ENCODE measurements at places on chromosomes 1 and 21.

GRCh38 chr1:198943484-198944187 lies 304.8 kb downstream of the PTPRC start:
- DNase-seq: no peak

- peak; percentile 29 for DNase-seq
Measured at GRCh38 chr1:19800076-19800804, 524 bp upstream of the TMCO4 start.

DNA sequence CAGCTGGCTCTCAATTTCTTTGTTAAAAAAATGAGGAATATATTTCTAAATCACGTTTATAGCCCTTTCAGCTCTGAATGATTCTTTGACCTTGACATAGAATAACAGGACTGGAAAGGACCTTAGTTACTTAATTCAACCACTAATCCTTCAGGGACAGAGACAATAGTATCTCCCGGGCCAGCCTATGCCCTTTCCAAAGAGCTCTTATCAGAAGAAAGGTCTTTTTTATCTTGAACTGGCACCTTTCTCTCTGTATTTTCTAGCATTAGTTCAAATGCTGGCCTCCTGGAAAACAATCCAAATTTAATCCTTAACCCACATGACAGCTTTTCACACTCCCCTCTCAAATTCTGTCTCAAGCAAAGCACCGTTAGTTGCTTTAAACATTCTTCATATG lies 44.8 kb upstream of the FBXO28 start:
- no peak for DNase-seq

GRCh38 chr1:220828950-220829586 lies 42.4 kb downstream of the MTARC1 start:
- DNase-seq: no peak

GRCh38 chr1:111735321-111735720 lies 3.9 kb downstream of the INKA2 start:
- DNase-seq: no peak

GRCh38 chr1:45385302-45385701 lies 45.1 kb upstream of the MUTYH start:
- DNase-seq: no peak

DNA sequence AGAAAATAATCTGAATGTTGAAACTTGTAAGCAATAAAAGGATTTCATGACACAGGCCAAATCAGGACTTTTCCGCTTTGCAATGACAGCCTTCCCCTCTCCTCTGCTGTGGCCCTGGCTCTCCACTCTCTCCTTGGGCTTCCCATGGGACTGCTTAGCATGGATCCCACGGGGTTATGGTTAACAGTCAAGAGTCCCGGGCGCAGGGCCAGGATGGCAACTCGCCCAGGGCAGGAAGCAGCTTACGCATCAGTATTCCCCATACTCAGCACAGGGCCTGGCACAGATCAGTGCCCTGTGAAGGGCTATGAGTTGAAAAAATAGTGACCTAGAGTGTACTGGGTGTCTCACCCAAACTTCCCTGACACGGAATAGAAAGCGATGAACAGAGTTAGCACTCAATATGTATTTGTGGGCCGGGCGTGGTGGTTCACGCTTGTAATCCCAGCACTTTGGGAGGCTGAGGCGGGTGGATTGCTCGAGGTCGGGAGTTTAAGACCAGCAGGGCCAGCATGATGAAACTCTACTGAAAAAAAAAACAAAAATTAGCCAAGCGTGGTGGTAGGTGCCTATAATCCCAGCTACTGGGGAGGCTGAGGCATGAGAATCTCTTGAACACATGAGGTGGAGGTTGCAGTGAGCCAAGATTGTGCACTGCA lies 29.1 kb upstream of the GRHL3 start:
- DNase-seq: peak; percentile 72

- no peak for DNase-seq
Measured at GRCh38 chr1:53524428-53525375, 65.5 kb downstream of the DMRTB1 start.

GRCh38 chr1:4656533-4657140 lies 2.2 kb downstream of the AJAP1 start:
- DNase-seq: no peak

GRCh38 chr1:89280766-89281165 lies 8.1 kb upstream of the GBP5 start:
- no peak for DNase-seq

DNA sequence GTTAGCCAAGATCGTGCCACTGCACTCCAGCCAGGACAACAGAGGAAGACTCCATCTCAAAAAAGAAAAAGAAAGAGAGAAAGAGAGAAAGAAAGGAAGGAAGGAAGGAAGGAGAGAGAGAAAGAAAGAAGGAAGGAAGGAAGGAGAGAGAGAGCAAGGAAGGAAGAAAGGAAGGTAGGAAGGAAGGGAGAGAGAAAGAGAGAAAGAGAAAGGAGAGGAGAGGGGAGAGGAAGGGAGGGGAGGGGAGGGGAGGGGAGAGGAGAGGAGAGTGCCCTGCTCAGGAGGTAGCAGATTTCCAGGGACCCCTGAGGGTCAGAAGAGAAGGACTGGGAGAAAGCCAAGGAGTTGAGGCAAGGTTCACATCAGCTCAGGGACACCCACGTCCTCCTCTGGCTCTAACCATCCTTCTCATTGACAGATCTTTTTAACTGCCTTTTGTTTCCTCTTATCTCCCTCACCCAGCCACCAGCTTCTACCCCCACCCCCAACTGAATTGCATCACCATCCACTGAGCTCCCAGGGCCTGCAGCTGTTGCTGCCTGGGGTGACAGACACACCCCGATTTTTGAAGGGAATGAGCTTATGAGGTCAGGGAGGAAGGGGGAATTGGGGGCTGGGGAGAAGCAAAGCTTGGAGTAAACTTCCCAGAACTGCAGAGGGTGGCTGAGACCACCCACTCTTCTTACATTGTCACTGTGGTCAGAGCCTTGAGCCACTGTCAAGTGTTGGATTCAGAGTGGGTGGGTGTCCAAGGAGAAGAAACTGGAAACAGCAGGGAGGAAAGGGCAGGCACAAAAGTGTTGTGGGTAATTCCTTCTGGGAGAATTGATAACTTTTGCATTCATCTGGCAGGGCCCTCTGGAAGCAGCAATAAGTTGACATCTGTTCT lies 91.6 kb downstream of the GLUL start:
- DNase-seq: no peak

DNA sequence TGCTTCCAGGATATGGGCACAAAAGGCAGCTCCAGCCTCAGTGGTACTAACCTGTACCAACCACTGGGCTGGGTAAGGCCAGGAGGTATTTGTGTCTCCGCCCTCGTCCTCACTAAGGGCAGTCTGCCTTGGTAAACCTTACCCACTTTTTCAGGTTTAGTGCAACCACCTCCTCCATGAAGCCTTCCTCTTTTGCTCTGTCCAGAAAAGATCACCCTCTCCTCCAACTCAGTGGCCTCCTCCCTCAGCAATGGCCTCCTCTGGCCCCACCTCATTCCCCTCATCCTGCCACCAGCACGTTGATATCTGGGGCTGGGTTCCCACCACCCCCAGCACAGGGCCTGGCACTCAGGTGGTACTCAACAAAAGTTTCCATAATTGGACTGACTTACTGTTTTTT lies 161.5 kb downstream of the GRIK3 start:
- DNase-seq: no peak

GRCh38 chr1:242641461-242641860 lies 117.0 kb upstream of the PLD5 start:
- no peak for DNase-seq

GRCh38 chr1:202888531-202889360 lies at the start of gene RABIF:
RABIF (minus strand) TSS chr1:202889149; CDS start chr1:202889098, 51 bp downstream.
- peak; percentile 99 for DNase-seq

- DNase-seq: no peak
Measured at GRCh38 chr1:244448279-244449036, 3.3 kb downstream of the ADSS2 start.

- no peak for DNase-seq
Measured at GRCh38 chr1:193118803-193119730, 2.8 kb upstream of the CDC73 start.

- no peak for DNase-seq
Measured at GRCh38 chr1:39729030-39729429, 9.7 kb upstream of the PPIE start.

- DNase-seq: no peak
Measured at GRCh38 chr21:43858806-43859648, 6.0 kb upstream of the AGPAT3 start.

- DNase-seq: no peak
Measured at GRCh38 chr1:92730476-92730875, 54.4 kb downstream of the EVI5 start.

DNA sequence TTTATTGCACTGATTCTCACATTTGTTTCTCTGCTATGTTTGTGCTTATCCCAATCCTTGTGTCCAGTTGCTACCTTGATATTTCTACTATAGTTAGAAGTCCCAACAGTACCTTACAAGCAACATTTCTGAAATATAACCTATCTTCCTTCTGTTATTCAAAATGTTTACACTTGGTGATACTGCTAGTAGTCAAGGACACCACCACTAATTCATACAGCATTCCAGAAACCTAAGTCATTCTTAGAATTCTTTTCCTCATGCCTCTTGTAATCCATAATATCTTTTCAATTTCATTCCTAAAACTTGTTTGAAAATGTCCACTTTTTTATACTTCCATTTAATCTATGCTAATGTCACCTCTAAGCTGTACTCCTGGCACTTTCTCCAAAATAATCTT lies 2132.1 kb downstream of the NCAM2 start:
- no peak for DNase-seq

- no peak for DNase-seq
Measured at GRCh38 chr1:203663294-203663693, 36.7 kb downstream of the ATP2B4 start.

DNA sequence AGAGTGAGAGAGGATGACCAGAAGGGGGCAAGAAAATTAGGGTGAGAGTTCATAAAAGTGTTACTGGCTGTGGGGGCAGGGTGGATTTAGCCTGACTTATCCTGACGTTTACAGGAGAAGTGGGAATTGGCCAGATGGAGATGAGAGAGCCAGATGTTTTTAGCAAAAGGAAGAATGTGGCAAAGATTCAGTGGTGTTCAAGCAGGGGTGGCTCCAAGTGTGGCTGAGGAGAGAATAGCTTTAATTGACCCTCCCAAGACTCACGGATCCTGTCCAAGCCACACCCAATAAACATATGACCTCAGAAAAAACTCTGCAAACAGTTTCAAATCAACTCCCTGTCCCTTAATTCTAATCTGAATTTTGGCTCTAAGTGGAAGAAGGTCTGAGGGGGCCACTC lies 35.2 kb upstream of the EDEM3 start:
- DNase-seq: no peak

DNA sequence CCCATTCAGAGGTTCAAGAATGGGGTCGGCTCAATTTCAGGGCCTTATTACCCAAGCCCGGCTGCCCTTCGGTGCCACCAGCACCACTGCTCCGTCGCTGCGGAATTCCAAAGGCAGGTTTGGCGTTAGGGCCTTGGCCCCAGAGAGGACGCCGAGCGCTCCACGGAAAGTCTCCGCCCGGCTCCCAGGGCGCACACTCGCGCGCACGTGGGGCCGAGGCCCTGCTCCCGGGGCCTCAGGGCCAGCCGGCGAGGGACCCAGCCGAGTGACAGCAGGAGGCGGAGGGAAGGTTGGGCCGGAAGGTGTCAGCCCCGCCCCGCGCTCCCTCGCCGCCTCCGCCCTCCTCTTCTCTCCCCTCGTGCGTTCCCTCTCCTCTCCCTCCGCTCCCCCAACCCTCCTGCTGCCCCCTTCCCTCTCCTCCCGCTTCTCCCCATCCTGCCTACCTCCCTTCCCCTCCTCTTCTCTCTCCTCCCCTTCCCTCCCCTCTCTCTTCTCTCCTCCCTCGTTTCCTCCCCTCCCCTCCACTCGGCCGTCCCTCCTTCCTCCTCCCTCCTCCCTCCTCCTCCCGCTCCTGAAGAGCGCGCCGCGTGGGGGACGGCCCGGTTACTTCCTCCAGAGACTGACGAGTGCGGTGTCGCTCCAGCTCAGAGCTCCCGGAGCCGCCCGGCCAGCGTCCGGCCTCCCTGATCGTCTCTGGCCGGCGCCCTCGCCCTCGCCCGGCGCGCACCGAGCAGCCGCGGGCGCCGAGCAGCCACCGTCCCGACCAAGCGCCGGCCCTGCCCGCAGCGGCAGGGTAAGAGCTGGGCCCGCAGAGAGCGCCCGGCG lies at the start of gene ETS2:
Gene ETS2 (plus strand): TSS at position 602 of the 825 bp plus-strand sequence. CDS start 4,106 bp downstream, outside the sequence.
- DNase-seq: peak; percentile 79

GRCh38 chr21:46009951-46010705 lies 28.6 kb downstream of the COL6A1 start:
- DNase-seq: no peak

GRCh38 chr1:174114788-174115448 lies 44.4 kb upstream of the RABGAP1L start:
- no peak for DNase-seq
